ENCODE measurements at places on chromosomes 2 and 18. TPM values are rescaled to one million over a fixed set of nuclear protein-coding genes. Genes with fewer than 3 reads are reported as not detected.

- H3K4me1 ChIP-seq = no peaks in the 10 kb centered on the region
- no peak overlapping the region for H3K4me3 ChIP-seq
- no peak for DNase-seq
- H3K36me3 ChIP-seq = no peaks in the 10 kb centered on the region
Observed at GRCh38 chr18:4416976-4417375, 38.1 kb downstream of the DLGAP1 start.

GRCh38 chr2:205702576-205702975, 20.3 kb downstream of the NRP2 start:
- no peak overlapping the region for H3K4me3 ChIP-seq
- no peaks in the 10 kb centered on the region for H3K27me3 ChIP-seq
- no peak overlapping the region for H3K27ac ChIP-seq
- H3K36me3 ChIP-seq = no peaks in the 10 kb centered on the region
- H3K4me1 ChIP-seq = peaks cover 18% of the 10 kb centered on the region

DNA sequence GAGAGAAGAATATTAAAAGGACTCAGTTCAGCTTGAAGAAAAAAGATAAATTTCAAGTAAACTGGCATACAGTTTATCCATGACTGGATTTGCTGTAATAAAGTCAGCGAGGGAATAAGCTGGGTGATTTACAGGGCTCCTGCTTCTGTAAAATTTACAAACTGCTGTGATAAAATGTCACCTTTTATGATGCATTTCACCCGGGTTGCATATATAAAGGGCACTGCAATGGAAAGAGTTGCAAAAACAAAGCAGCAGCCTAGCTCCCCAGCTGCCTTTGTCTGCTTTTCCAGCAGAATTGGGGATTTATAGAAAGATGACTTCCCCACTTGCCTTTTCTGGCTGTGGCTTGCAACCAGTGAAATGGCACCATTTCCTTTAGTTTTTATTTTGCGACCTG, 132.5 kb upstream of the LHCGR start:
- no peaks in the 10 kb centered on the region for H3K4me1 ChIP-seq
- H3K27me3 ChIP-seq = no peaks in the 10 kb centered on the region
- H3K36me3 ChIP-seq = no peaks in the 10 kb centered on the region
- H3K27ac ChIP-seq = no peak overlapping the region

GRCh38 chr2:137659616-137660015, 304.7 kb upstream of the HNMT start:
- H3K27ac ChIP-seq = no peak overlapping the region
- no peak for DNase-seq
- H3K4me3 ChIP-seq = no peak overlapping the region
- H3K36me3 ChIP-seq = no peaks in the 10 kb centered on the region
- H3K4me1 ChIP-seq = no peaks in the 10 kb centered on the region
- H3K27me3 ChIP-seq = no peaks in the 10 kb centered on the region

GRCh38 chr2:236214376-236214995, 46.3 kb upstream of the GBX2 start:
- H3K36me3 ChIP-seq = no peaks in the 10 kb centered on the region
- DNase-seq = no peak
- H3K4me3 ChIP-seq = no peak overlapping the region
- peaks cover 30% of the 10 kb centered on the region for H3K27me3 ChIP-seq
- H3K27ac ChIP-seq = no peak overlapping the region
- no peaks in the 10 kb centered on the region for H3K4me1 ChIP-seq

DNA sequence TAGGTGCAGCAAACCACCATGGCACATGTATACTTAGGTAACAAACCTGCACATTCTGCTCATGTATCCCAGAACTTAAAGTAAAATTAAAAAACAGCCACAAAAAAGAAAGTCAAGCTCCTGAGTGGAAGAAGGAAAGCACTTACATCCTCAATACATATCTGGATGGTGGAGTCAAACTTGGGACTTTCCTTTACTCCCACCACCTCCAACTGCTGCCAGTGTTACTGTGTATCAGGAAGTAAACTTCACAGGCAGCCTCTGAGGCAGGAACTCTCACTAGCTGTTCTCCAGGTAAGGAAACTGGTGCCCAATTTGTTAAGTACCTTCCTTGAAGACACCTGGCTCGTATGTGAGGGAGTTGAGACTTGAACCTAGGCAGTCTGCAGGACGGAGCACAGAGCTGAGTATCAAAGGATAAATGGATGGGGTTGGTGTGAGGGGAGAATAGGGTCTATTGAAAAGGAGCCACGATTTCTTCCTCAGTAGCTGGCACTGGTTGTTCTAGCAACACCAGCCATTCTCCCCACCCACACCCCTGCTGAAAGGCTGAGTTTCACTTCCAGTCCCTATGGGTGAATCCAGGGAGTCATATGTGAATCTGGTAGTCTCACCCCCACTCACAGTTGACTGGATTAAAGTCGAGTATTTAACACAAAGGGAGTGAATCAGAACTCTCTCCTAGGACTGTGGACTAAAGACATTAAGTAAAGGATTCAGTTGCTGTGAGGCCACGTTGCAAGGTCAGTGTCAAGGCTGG, 50.0 kb upstream of the GPR39 start:
- H3K27ac ChIP-seq = no peak overlapping the region
- no peak for DNase-seq
- no peaks in the 10 kb centered on the region for H3K36me3 ChIP-seq
- no peaks in the 10 kb centered on the region for H3K27me3 ChIP-seq

DNA sequence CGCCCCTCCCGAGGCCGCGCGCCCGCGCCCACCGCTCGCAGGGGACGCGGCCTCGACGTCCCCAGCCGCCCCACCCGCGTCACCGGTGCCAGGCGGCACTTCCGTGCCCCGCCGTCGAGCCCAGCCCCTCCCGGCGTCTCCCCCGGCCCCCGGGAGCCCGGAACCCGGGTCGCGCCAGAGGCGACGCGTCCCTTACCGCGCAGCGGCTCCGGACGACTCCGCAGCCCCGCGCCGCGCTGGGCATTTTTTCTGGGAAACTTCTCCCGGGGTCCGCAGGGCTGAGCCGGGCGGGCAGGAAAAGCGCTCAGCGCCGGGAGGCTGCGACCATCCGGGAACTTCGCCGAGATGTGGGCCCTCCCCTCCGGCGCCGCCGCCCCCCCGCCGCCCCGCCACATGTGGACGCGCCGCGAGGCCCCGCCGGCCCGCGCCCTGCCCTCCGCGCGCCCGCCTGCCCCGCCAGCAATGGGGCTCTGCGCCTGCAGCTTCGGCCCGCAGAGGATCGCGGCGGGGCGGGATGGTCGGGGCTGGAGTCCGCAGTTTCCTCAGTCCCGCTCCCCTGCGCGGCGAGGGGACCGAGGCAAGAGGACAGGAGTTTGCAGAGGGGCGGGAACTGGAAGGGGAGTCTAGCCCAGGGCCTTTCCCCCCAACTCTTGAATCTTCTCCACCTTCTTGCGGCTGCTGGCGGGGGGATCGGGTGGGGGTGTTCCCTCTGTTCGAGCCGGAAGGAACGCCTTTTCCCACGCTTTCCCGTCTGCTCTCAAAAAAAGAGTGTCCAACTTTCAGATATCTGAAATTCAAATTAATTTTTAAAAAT, 81.5 kb downstream of the CHRNA1 start:
- DNase-seq = peak; percentile 66
- peaks cover 16% of the 10 kb centered on the region for H3K36me3 ChIP-seq
- H3K27me3 ChIP-seq = no peaks in the 10 kb centered on the region
- peak overlapping the region; percentile 96 for H3K27ac ChIP-seq
- H3K4me3 ChIP-seq = peak overlapping the region; percentile 91

- DNase-seq = peak; percentile 6
- H3K27ac ChIP-seq = no peak overlapping the region
- H3K4me3 ChIP-seq = no peak overlapping the region
Observed at GRCh38 chr2:11071211-11071610, 84.1 kb upstream of the SLC66A3 start.

- no peak for DNase-seq
Observed at GRCh38 chr2:151682459-151683003, 51.7 kb downstream of the NEB start.

DNA sequence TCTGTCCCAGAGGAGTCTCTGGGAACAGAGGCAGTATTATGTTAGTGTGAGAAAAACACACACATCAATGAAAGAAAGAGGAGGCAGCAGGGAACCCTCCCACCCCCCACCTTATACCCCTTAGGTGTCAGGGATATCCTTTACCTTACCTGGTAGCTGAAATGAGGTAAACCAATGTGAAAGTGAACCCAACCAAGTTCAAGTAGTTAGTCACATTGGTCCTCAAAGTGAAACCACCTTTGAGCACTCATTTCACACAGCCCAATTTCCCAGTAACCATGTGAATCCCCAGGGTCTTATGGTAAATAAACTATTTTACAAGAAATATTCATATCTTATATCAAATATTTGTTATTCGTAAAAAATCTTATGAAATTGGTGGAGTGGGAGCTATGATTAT, 377.8 kb downstream of the LRATD1 start:
- H3K4me3 ChIP-seq = no peak overlapping the region
- peaks cover 3% of the 10 kb centered on the region for H3K36me3 ChIP-seq
- H3K27ac ChIP-seq = no peak overlapping the region
- DNase-seq = no peak
- H3K4me1 ChIP-seq = peaks cover 5% of the 10 kb centered on the region

- H3K4me1 ChIP-seq = peaks cover 34% of the 10 kb centered on the region
- peak overlapping the region; percentile 95 for H3K4me3 ChIP-seq
- H3K27me3 ChIP-seq = peaks cover 9% of the 10 kb centered on the region
- peak overlapping the region; percentile 96 for H3K27ac ChIP-seq
- no peak for DNase-seq
Observed at GRCh38 chr2:201781557-201782051, 871 bp upstream of the ALS2 start.

- H3K4me3 ChIP-seq = no peak overlapping the region
- H3K36me3 ChIP-seq = no peaks in the 10 kb centered on the region
- peaks cover 4% of the 10 kb centered on the region for H3K27me3 ChIP-seq
- no peak for DNase-seq
- peaks cover 7% of the 10 kb centered on the region for H3K4me1 ChIP-seq
Observed at GRCh38 chr2:16014041-16014787, 73.9 kb downstream of the MYCN start.

DNA sequence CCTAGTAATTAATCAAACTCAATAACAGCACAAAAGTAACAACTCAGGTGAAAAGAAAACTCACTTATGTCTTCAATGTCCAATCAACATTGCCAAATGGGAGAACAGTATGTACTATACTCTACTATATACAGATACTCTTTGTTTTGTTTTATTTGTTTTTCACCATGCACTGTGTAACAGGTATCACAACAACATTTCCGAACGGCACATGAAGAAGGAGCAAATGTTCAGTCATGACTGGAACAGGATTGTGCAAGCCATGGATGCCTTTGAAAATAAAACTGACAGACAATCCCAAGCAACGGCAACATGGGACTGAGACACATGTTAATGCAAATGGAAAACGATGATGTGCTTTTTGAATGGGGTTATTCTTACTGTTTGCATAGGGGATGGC, 334.9 kb upstream of the THUMPD2 start:
- no peak overlapping the region for H3K27ac ChIP-seq
- no peak overlapping the region for H3K4me3 ChIP-seq
- DNase-seq = no peak
- H3K27me3 ChIP-seq = no peaks in the 10 kb centered on the region

Gene ITGB6
- total RNA-seq = not detected

Gene DYNAP
- not detected for total RNA-seq

Gene TRIM54
- 0.33 TPM for total RNA-seq

Gene TACR1
- not detected for total RNA-seq

Data from activated naive CD8-positive, alpha-beta T cell treated with anti-CD3 and anti-CD28 coated beads for 36 hours (primary cell).